ENCODE measurements at places on chromosomes 6 and 20.

GRCh38 chr6:168210239-168211105, 109.1 kb downstream of the DACT2 start:
- no peak for DNase-seq

DNA sequence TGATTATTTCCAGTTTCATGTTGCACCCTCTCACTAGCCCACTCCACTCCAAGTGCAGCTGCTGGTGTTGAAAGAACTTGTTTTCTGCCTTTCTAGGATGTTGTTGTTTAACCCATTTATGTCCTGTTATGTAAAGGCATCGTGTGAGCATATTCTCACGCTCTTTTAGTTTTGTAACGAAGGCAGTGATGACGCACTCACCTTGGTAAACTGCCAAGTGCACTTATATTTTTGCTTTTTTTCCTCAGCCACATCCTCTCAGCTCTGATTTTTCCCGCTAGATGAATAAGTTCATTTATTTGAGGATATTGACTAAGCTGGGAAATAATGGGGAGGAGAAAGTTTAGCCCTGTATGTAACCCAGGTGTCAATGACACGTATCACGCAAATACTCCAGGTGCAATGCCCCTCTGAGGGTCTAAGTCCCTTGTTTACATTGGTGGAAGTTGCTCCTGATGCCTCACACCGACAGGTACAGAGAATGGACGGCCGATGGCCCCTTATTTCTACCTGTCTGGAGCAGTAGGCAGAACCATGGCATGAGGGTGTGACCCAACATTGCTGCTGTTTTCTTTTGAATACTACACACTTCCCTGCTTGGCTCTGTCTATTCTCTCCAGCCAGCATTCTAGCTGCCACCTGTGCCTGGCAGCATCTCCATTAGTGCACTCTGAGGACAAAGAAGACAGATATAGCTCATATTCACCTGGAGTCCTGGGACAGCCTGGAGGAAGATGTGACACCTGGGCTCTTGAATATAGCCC, 132.7 kb upstream of the SLC24A3 start:
- DNase-seq: peak; percentile 4

- DNase-seq: no peak
Measured at GRCh38 chr20:15265581-15266309, 928.3 kb upstream of the FLRT3 start.

GRCh38 chr20:16246870-16247269, 326.4 kb downstream of the KIF16B start:
- no peak for DNase-seq

DNA sequence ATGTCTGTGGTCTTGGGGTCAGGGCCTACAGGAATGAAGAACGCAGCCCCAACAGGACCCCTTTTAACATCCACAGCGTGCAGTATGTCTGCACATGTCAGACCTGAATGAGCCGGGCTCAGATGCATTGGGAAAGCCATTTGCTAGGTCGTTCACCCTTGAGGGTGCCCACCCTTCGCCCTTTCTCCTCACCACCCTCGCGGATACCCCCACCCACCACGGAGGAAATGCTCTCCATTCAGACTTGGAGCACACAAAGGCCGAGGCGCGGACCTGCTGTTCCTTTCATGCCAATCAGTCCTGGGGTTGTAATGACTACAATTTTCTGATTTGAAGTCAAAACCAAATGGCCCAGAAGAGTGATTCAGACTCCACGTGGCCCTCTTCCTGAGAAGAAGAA, 62.7 kb downstream of the EDN3 start:
- no peak for DNase-seq

DNA sequence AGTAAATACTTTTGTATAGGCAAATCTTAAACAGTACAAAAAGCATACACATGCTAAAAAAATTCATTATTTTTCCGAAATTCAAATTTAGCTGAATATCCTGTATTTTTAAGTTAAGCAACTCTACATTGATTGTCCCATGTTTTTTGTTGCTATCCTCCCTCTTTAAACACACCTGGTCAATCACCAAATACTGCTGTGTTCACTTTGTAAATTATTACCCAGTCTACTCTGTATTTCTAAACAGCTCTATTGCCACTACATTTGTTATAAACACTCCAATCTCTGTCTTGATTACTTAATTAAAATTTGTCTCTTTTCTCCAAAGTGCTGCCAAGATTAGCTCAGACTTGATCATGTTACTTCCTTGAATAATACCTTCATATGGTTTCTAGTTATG, 466.5 kb upstream of the GJE1 start:
- no peak for DNase-seq

- DNase-seq: no peak
Measured at GRCh38 chr6:144353871-144354314, 68.8 kb downstream of the UTRN start.

DNA sequence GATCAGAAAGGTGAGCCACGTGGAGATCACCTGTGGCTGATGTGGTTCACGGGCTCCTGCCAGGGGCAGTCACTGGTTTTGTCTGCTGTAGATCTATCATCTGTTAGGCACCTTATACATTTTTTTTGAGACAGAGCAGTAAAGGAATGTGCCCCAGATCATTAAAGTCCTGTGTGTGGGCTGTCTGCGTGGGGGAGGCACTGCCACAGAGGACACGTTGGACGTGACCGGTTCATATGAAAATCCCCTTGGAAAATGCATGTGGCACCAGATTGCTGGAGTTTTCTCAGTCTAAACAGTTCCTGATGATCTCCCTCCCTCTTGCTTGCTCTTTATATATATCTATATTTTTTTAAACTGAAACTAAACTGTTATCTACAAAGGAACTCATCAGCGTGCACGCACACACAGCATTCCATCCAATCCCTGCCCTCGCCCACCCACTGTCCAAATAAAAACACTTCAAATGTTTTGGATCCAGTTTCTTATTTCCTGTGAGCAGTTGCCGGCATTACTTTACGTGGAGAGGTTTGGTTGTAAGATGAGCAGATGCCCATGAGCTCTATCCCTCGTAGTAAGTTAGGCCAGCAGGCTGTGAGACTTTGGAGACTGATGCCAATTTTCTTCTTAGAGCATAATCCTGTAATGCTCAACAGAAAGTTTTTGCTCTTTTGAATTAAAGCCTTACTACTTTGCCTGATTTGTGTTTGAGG, 161.6 kb upstream of the EXOC2 start:
- peak; percentile 27 for DNase-seq

GRCh38 chr20:46022411-46023147, 6.4 kb upstream of the SLC12A5 start:
- peak; percentile 77 for DNase-seq

- peak; percentile 55 for DNase-seq
Measured at GRCh38 chr6:80254716-80255115, 148.2 kb downstream of the BCKDHB start.

DNA sequence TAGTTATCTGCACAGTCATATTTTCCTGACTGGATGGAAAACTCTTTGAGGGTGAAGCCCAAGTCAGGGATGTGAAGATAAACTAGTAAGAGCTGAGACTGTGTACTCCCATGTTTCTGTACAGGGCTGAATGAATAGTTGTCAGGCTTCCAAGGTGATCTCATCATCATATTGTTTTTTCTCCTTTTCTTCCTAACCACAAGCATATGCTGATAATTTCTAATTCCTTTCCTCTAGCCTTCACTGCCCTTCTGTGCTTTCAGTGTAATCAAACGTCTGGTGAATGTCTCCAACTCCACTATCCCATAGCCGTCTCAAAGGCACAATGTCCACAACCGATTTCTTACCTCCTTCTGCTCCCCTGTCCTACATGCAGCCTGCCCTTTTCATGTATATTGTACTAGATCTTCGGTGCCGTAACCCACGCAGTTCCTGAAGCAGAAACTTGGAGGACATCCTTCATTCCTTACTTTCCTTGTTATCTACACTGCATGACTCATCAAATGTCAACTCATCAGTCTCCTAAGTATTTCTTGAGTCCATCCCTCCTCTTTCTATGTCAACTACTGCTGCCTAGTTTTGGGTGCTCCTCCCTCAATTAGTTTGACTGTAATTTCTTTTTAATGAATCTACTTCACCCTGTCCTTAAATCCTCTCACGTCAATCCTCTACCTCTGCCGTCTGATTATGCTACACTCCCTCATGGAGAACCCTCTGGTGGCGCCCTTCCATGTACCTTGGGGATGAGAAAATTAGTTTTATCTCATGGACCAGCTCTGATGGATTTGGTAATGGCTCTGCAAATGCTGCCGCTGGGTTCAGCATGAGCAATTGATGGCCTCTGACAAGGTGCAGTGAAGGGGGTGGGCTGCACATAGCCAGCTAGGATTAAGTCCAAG, 21.9 kb downstream of the NCOA7 start:
- DNase-seq: peak; percentile 70

DNA sequence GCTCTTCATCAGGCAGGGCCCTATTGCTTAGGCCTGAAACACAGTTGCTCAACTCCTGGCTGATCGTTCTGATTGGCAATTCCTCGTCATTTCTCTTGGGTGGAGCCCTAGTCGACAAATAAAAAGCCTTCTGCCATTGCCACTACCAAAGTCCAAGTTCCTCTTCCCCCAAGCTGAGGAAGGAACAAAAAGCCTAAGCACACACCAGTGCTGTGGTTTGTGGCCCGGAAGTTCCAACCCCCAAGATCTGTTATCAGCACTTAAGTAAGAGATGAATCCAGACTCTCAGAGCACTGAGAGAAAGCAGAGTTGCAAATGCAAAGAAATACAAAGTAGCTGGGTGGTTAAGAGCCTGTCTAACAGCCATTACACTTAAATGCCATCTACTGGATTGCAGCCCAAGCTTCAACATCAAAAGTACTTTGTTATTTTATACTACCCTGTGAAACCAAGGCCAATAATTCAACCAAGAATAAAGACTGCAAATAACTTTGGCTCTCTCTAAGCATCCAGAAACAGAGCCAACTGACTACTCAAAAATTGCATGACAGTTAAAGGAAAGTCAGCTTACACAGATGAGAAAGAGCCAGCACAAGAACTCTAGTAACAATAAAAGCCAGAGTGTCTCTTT, 1024.0 kb downstream of the GRIK2 start:
- peak; percentile 97 for DNase-seq
